ENCODE measurements at places on chromosomes 6 and 20.

DNA sequence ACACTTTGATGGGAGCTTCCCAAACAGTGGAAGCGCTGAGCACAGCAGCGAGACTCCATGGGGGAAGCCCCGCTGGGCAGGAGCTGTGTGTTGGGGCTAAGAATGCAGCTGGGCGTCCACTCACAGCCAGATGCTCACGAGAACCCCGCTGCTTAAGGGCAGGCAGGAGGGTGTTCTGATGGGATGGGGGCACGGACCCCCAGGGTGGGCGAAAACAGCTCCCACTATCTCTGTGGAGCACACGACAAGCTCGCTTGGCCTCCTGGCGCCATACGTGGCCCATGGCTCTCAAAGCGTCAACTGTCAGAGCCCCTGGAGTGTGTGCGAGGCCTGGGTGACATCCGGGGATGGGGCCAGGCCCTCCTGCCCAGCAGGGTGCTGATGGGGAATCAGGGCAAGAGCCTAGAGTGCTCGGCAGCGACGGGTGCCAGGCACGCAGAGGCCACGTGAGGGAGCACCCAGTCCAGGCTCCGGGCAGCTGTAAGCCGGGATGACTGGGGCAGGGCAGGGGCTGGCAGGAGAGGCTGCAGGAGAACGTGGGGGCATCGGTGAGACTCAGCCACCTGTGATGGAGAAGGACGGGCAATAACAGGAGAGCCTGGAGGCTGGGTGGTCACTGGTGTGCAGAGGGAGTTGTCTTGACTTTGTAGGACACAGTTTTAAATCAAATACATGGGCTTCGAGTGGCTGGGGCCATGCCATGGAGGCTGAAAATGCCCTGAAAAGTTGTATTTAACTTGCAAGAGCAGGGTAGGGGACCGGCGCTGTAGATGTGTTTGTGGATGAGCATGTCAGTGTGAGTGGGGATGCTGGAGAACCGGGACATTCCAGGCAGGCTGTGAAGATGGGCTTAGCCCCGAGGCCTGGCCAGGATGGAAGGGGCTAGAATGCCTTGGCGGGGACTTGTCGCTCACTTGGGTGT lies 27.3 kb downstream of the PYGB start:
- no peak for DNase-seq

GRCh38 chr20:14860410-14860814 lies 523.0 kb upstream of the FLRT3 start:
- DNase-seq: no peak

DNA sequence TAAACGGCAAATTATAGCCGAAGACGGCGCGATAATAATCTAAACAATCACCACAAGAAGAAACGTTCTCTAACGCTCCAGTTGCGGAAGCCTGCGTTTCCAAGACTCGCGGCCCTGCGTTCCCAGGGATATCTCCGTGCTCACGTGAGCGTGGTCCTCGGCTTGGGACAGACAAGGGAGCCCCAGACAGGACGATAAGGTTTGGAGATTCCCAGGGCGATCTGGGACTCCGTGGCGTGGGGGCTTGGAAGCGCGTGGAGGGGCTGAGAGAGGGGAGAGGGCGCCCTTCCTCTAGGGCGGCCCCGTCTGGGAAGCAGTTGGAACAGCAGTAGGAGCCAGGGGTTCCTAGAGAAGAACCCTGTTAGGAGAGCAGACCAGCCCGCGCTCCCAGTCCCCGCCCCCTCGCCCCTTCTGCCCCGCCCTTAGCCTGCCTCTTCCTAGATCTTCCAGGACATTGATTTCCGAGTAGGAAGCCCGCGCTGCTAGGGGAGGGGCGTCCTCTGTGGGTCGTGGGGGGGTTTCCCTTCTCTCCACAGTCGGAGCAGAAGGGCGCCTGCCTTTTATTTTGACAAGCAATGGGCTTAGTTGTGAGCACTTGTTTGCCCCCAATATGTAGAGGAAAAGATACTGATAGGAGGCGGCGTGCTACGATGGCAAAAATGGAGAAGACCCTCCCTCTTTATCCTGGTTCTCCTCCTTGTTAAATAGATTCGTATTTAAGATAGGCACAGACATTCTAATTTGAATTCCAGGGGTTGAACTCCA lies 10.6 kb downstream of the NRN1 start:
- DNase-seq: no peak

DNA sequence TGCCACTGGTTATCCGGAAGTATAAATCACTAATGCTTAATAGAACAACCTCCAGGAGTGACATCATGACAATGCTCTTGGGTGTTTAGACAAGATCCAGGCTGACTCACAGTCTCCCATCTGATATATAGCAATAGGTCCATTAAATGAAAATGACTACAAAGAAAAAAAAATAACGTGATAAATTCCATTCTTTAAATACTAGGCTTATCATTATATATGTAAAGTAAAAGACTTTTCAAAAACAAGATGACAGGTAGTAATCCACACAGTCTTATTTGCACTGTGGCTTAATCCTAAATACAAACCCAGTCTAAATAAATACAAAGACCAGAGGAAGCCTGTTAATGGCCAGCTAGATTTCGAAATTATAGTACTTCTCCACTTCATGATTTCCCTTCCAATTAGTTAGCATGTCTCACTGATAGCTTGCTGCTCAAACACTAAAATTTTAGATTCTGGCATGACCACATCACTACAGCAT lies 149.1 kb upstream of the BEND3 start:
- no peak for DNase-seq

DNA sequence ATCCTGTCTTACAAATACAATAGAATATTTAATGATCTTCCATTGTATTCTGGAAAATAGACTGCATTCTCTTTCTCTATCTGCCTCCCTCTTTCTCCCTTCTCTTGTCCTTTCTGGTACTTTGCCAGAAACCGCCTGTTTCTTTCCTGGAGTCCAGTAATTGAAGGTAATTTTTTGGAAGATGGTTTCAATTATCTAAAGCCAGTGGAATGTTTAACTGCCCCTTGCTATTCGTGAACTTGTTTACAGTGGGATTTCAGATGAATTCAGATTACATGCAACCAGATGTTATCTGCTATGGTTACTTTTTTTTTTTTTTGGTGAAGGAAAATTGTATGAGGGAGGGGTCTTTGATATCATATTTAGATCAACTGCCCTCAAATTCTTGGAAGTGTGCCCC lies 655.5 kb upstream of the FLRT3 start:
- DNase-seq: no peak

- DNase-seq: no peak
These were observed 51.2 kb downstream of the C6orf52 start for GRCh38 chr6:10643201-10643651.

GRCh38 chr6:128350416-128351254 lies 169.8 kb downstream of the PTPRK start:
- DNase-seq: no peak

GRCh38 chr6:131636880-131637792 lies at the start of gene ENPP3:
Gene ENPP3 (plus strand): TSS chr6:131637302. CDS start chr6:131637385, 83 bp downstream.
- no peak for DNase-seq

DNA sequence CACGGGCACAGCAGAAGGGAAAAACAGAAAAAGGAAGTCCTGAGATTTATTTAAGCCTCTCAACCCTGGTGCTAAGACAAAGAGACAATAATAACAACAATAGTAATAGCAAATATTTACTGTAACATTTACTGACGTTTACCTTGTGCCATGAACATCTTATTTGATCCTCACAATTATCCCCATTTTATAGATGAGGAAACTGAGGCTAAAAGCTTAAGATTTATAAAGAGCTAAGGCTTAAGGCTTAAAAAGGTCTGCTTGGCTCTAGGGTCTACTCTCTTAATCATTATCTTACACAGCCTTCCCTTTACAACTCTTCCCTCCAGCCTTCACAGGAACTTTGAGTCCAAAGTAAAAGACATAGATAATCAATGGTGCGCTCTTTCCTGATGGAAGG lies 3.3 kb downstream of the WFDC3 start:
- DNase-seq: no peak

DNA sequence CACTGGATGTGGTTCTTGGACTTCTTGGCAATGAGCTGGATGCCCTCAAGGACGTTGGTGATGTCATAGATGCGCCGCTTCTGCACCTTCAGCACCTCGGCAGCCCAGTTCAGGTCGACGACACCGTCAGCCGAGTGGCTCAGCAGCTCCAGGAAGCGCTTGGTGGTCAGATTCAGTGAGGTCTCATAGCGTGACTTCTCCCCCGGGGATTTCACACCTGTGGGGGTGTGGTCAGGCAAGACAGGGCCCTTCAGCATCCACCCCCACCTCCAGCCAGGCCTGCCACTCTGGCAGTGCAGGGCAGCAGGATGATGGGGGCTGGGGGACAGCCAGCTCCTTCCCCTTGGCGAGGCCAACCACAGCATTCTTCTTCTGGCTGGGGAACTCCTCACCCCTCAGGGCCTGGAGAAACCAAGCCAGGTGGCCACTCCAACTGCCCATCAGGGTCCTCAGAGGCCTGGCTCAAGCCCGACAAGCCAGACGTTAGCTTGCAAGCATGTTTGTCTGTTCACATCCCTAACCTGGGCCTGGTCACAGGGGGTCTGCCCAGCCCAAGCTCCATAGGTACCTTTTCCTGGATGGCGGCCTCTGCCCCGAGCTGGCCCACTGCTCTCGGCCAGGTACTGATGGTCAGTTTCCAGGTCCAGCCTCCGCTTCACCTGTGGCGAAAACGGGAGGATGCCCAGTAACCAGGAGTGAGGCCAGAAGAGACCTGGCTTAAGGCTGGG lies 5.7 kb upstream of the NECAB3 start:
- DNase-seq: no peak

DNA sequence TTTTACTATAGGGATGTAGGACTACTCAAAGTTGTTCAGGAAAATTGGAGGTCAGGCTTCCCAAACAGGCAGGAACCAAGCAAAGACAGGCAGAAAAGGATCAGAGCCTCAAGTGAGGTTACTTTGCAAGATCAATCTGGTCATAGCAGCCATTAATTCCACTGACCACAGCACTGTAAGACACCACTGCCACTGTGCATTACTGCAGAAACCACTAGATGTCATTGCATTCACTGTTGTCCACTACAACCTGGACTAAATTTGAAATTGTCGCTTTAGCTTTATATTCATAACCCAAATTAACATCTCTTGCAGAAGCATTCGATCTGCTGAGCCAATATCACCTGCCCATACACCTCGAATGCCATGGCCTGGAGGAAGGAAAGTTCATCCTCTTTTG lies 126.9 kb upstream of the UFL1 start:
- no peak for DNase-seq

DNA sequence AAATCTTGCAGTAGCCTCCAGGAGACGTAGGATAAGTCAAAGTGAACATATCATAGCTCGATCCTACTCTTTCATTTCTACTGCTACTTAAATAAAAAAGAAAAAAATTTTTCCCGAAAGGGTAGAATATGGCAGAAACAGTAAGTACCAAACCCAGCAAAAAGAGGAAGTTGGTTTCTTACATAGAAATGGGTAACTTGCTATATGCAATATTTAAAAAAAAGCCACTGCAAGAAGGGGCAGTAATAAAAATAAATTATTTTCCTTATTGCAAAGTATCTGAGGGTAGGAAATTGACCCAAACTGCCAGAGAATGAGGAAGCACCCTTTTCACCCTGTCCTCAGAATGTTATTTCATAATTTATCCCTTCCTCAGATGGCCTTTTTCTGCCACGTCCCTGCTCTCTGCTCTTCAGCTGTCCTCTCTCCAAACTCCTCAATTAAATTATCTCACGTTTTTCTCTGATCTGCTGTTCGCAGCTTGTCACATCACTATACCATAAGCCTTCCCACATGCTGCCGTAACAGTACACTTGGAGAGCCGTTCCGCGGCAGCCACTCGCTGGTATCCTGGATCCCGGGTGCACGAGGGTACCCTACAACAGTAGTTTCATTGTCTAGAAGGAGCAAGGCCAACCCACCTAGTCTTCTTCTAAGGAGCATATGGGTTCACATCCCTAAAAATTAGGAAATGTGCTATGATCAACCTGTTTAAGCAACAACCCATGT lies 149.6 kb downstream of the BACH2 start:
- no peak for DNase-seq

GRCh38 chr20:33554914-33555420 lies 65.1 kb downstream of the CBFA2T2 start:
- no peak for DNase-seq

DNA sequence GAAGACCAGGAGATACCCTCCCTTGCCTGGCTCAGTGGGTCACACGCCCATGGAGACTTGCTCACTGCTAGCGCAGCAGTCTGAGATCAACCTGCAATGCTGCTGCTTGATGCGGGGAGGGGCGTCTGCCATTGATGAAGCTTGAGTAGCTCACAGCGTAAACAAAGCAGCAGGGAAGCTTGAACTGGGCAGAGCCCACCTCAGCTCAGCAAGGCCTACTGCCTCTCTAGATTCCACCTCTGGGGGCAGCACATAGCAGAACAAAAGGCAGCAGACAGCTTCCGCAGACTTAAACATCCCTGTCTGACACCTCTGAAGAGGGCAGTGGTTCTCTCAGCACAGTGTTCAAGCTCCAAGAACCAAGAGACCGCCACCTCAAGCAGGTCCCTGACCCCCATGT lies 271.3 kb downstream of the ESR1 start:
- no peak for DNase-seq

DNA sequence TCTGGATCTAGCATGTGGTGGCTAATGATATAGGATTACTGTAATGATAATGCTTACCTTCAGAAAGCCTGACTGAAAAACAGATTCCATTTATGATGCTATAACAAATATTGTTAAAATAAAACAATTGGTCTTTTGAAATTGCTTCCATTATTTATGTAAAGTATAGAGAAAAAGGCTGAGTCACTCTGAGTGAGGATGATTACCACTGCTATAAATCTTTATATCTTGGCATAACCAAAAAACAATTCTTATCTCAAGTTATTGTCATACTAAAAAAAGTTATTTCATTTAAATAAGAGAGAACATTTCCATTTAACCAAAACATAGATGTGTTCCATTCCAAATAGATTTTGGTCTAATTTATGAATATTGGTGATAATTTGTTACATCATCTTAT lies 53.0 kb upstream of the DST start:
- no peak for DNase-seq

DNA sequence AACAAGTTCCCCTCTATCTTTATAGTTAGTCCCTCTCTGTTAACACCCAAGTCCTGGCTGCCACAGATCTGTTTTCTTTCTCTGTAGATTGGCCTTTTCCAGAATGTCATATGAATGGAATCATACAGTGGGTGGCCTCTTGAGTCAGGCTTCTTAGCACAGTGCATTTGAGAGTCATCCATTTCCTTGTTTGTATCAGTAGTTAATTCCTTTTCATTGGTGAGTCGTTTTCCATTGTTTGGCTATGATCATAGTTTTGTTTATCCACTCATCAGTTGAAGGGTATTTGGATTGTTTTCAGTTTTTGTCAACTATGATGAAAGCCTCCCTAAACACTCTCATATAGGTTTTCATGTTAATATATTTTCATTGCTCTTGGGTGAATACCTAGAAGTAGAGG lies 248.3 kb downstream of the ARID1B start:
- no peak for DNase-seq
